Activated naive CD4-positive, alpha-beta T cell (primary cell): ENCODE measurements at places on chromosomes 4 and X.

- DNase-seq, result no peak
Measured at GRCh38 chr4:39823191-39823590, 125.3 kb downstream of the UBE2K start.

DNA sequence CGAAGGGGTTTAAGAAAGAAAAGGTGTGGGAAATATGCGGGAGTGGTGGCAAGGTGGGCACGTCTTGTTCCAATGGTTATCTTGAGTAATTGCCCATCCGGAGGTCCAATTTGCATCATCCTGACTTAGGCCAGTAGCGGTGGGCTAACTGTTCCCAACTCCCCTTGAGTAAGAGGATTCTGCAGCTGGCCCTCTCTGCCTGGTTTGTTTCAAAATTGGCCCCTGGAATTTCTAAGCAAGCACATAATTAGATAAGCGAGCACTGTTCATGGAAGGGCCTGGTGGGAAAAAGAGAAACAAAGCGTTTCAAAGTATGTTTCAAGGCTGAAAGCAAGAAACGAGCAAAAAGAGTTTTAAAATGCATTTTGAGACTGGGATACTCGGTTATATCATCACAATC, 198.2 kb downstream of the CEP135 start:
- DNase-seq, result no peak

GRCh38 chr4:136818811-136819330, 713.4 kb downstream of the PCDH18 start:
- no peak for DNase-seq

- no peak for DNase-seq
Measured at GRCh38 chrX:107272431-107272921, 66.1 kb downstream of the DNAAF6 start.

DNA sequence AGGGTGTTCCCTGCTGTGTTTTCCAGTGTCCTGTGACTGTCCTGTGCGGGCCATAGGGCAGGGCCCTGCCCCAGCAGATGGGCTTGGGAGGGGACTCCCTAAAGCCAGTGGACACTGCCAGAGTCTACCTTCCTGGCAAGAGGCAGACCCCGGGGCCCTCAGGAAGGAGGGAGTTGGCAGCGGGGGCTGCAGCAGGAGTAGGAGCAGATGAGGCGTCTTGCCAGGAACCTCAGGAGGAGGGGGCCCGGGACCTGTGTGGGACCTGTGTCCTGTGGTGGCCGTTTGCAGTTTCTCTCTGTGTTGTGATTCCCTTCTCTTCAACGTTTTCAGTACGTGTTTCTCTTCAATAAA, 3.8 kb downstream of the PNMA3 start:
- DNase-seq, result no peak

- DNase-seq, result no peak
Measured at GRCh38 chr4:15340902-15341732, 86.7 kb upstream of the C1QTNF7 start.

GRCh38 chr4:104022831-104023230, 303.0 kb upstream of the TACR3 start:
- DNase-seq, result no peak

DNA sequence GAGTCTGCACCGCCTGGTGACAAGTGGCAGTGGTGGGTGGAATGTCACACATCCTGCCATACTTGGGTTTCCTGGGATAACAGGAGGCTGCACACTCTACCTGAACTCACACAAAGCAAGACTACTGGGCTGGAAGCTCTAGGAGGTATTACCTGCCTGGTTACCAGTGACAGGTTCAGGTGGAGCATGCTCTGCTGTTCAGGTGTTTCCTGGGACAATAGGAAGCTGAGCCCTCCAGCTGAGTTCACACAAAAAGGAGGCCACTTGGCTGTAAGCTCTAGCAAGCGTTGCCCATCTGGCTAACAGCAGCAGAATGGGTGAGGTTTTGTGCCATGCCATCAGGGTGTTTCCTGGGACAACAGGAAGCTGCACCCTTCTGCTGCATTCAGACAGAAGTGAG, 17.4 kb upstream of the UGT2B7 start:
- DNase-seq, result no peak

- DNase-seq, result no peak
Measured at GRCh38 chrX:46961097-46961496, 48.9 kb downstream of the JADE3 start.

GRCh38 chr4:67160394-67160793, 384.9 kb downstream of the CENPC start:
- DNase-seq, result no peak

DNA sequence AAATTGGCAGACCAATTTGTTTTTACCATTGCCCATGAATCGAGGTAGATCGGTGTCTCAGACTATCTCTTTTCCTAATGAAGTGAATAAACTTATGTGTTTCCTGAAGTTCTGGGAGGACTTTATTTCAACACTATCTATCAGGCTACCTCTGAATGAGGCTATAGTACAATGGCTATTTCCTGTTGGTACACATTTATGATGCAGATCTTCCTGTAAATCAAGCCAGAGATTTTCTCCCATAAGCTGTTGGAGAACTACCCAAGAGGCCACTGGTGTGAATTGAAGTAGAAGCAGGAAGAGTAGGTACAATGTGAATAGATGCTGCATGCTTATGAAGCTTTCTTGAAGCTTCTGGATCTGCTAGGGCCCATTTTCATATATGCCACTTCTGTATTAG, 16.0 kb downstream of the TXK start:
- DNase-seq, result no peak

- DNase-seq, result no peak
Measured at GRCh38 chr4:37476691-37477090, 209.5 kb downstream of the RELL1 start.

- no peak for DNase-seq
Measured at GRCh38 chr4:131159261-131159660, 1989.8 kb upstream of the PCDH10 start.

GRCh38 chr4:10129196-10130177, 12.9 kb upstream of the WDR1 start:
- no peak for DNase-seq

DNA sequence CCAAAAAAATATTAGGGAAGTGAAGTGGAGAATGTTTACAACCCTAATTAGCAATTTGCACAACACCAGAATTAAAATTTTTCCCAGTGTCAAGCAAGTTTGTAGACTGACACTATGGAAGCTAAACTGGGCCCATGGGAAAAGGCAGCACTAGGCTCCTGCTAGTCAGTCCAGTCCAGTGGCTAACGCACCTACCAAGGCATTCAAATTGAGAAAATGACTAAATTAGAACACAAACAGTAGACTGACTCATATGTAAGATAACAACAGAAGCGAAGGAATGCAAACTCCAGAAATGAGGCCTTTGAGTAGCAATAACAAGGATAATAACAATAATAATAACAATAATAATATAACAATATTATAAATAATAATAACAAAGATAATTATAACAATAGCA, 90.7 kb downstream of the GRIA3 start:
- DNase-seq, result no peak

DNA sequence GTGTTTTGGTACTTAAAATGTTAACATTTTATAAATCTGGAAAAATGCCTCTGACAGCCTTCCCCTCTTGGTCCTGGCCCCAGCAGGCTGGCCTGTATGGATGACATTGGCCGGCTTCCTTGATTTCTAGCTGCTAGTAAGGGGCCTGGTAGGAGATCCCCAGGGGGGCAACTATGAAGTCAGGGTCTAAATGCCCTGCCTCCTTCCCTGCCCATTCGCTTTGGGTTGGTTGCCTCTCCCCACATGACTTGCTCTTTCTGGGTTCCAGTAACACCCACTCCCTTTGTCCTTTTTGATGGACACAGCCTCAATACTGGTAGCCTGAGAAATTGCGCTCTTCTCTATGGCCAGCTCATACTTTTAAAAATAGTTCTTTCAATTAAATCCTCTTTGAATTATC, 78.0 kb upstream of the MAD2L1 start:
- DNase-seq, result no peak

- DNase-seq, result no peak
Measured at GRCh38 chrX:132665676-132666075, 176.8 kb upstream of the MBNL3 start.
